Stimulated activated CD8-positive, alpha-beta memory T cell treated with anti-CD3 and anti-CD28 coated beads, Interleukin-7, amount 100 ng/mL, for 1 hour (primary cell): ENCODE measurements at places on chromosomes 1 and 21.

GRCh38 chr1:200323856-200324400 lies 85.9 kb downstream of the ZNF281 start:
- no peak for DNase-seq

DNA sequence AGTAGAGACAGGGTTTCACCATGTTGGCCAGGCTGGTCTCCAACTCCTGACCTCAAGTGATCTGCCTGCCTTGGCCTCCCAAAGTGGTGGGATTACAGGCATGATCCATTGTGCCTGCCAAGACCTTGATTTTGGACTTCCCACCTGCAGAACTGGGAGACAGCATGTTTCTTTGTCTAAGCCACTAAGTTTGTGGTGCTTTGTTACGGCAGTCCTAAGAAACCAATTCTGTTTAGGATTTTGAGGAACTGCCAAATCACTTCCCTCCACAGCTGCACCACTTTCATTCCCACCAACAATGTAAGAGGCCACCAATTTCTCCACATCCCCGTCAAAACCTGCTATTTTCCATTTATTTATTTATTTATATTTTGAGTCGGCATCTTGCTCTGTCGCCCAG lies 46.1 kb downstream of the CHAF1B start:
- no peak for DNase-seq

DNA sequence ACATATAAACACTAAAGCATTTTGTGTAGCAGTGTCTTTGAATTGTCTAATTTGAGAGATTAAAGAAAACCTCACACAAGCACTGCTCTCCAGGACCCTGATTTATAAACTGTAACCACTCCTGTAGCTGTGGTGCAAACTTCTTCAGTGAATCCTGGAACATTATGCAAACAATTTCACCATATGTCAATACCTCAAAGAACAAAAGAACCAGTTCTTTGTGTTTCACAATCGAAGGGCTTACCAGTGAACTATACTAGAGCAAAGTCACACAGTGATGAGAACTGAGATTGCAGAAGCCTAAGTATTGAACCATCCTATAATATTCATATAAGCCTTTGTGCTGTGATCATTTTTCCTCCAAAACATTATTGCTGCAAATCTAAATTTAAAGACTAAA lies 21.5 kb downstream of the DPH5 start:
- no peak for DNase-seq

DNA sequence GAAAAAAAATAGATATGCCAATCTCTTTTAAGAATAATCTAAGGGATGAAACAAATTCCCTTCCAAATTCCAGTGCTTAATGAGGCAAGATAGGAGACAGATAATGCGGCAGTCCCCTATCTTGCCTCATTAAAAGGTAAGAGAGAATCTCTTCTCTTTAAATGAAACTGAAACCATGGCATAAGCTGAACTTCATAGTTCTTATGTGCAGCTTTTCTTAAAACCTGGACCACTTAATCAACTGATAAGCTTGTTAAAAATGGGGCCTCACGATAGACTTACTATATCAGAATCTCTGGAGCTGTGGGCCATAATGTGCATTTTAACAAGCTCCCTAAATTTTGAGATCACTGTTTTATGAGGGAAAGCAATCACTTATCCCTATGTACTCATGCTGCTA lies 79.2 kb downstream of the NIBAN1 start:
- DNase-seq, result no peak

DNA sequence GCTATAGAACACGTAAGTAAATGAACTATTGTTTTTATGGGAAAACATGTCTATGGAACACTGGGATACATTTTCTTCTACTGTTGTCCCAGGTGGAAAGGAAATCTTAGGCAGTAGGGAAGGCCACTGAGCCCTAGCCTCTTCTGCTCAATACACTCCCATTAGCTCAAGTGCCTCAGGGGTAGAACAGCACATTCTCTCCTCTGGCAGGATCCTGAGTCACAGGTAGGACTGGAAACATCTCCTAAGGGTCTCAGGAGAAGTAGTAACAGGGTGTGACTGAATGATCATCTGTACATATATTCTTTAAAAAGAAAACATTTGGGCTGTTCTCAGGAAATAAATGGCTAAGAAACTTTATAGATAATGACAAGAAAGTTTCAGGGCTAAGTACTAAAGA lies 175.6 kb upstream of the ESRRG start:
- no peak for DNase-seq

- DNase-seq, result no peak
Measured at GRCh38 chr1:220685879-220686278, 4.3 kb upstream of the C1orf115 start.

DNA sequence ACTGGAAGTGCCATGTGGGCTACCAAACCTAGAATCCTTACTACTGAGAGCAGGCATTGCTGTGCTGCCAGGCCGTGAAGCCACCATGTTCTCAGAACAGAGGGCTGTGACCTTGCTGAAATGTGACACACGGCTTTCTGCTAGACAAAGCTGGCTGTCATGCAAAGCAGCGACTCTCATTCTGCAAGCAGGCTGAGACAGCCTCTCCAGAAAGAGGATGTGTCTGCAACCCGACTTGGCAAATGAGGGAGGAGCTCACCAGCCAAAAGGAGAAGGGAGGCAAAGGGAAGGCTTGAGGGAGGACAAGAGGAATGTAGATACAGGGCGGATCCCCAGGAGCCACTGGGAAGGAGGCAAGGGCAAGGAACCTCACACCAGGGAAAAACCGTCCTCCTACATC lies 85.7 kb upstream of the KRTAP19-8 start:
- no peak for DNase-seq

DNA sequence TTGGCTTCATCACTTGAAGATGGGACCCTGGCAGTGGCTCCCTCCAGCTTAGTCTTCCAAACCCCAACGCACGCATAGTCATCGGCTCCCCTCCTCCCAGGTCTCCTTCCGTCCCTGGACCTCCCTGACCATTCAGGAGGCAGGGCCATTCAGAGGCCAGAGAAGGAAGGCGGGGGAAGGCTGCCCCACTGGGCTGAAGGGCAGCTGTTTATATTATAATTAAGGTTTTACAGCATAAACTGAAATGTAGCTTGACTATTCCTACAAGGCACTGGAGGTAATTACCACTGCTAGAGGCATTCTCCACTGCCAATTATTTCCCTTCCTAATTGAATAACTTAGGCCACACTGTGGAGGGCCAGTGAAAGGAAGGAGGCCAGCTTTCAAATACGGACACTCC lies 170.6 kb upstream of the PROX1 start:
- DNase-seq, result no peak

GRCh38 chr1:9658199-9658598 lies 6.7 kb downstream of the PIK3CD start:
- DNase-seq, result no peak

DNA sequence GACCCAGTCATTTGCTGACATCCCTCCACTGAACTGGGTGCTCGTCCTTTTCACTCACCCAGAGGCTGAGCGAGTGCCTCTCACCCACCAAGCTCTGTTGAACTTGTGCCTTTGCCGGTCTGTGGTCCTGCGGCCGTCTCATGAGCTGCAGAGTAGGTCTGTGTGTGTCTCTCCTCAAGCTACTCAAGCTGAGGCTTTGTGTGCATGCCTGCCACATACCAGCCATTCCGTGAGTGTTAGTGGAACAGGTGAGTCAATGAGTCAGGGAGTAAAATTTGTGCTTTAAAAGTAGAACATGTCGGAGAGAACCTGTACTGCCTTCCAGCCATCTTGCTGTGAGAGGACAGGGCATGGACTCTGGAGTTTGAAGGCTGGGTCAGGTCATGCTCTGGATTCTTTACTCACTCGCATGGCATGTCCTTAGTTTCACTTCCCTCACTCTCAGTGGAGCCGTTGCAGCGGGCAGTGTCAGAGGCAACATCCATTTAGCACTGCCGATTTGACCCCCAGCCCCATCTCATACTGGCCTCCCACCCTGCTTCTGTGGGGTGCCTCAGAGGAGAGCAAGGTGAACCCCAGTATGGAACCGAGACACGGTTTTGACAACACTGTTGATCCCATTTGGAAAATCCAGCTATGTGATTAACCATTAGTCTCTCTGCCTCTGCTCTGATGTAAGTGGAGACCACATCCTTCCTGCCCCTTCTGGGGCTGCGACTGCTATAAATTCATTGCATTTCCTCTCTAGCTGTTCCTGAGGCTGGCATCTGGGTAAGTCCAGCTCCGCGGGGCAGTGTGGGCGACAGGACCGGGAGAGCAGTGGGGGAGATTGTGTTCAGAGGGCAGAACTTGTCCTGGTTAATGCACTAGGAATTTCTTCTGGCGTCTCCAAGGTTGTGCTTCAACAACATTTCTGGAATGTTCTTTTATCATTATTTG lies at the start of gene NLRP3:
NLRP3 (plus strand) TSS at position 751 of the 939 bp plus-strand sequence. CDS start 2,628 bp downstream, outside the sequence.
- no peak for DNase-seq

- DNase-seq, result no peak
Measured at GRCh38 chr1:162939035-162939434, 78.1 kb upstream of the CCDC190 start.

DNA sequence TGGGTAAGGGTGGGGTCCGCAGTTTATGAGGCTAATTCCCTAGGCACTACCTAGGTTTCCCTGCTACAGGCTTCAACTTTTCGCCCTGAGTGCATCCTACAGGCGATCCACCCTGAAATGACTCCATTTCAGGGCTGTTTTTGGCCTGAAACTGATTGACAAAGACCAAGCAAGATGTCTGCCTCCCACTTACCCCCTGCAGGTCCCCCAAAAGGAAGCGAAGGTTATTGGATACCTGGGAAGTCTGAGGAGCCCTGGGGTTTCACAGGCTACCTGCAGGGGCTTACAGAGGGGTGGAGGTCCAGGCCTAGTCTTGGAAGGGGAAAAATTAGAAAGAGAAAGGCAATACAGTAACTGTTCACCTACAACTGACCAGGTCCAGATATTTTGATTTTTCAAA lies 3.3 kb upstream of the TBX15 start:
- no peak for DNase-seq

DNA sequence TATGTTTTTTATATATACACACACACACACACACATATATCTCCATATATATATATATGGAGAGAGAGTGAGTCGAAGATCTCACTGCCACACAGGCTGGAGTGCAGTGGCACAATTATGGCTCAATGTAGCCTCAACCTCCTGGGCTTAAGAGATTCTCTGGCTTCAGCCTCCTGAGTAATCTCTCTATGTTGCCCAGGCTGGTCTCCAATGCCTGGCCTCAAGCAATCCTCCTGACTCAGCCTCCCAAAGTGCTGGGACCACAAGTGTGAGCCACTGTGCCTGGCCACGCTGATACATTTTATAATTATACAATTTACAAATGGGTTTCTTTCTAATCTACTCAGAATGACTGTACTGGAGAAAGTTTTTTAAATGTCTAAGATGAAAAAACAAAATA lies 664.2 kb downstream of the PTPRC start:
- no peak for DNase-seq

- DNase-seq, result no peak
Measured at GRCh38 chr1:7127322-7128075, 342.2 kb downstream of the CAMTA1 start.

DNA sequence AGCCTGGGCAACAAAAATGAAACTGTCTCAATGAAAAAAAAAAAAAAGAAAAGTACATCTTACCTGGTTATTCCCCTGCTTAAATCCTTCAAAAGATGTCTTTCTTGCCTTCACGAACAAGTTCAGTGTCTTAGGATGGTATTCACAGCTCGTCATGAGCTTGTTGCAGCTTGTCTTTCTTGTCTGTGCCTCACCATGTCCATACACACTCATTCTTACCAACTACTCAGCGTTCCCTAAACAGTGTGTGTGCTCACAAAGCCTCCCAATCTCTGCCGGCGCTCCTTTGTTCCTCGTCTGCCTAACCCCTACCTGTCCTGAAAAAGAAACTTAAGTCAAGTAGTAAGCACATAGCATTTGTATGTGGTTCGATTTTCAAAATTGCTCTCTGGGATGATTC lies 31.1 kb downstream of the UBE4B start:
- DNase-seq, result no peak

GRCh38 chr1:86156566-86157455 lies at the start of gene COL24A1:
Gene COL24A1 (minus strand): TSS chr1:86156772. CDS start chr1:86156396, 376 bp downstream.
- DNase-seq, result no peak

DNA sequence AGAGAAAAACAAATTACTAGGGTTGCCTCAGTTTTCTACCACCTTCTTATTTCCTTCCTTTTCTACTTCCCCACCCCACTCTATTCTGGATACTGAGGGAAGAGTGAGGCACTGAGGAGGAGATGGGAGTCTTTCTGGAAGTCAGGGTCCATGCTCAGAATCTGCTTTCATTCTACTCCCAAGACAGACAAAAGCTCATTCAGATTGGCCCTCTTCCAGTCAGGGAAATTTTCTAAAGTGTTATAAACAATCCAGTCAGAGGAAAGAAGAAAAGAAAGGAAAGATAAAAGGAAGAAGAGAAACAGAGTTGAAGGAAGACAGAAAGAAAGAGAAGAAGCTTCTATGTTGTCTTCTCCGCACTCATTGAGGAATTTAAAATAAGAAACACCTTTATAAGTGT lies 228.6 kb downstream of the COP1 start:
- no peak for DNase-seq

GRCh38 chr1:216212826-216213225 lies 210.4 kb downstream of the USH2A start:
- no peak for DNase-seq

DNA sequence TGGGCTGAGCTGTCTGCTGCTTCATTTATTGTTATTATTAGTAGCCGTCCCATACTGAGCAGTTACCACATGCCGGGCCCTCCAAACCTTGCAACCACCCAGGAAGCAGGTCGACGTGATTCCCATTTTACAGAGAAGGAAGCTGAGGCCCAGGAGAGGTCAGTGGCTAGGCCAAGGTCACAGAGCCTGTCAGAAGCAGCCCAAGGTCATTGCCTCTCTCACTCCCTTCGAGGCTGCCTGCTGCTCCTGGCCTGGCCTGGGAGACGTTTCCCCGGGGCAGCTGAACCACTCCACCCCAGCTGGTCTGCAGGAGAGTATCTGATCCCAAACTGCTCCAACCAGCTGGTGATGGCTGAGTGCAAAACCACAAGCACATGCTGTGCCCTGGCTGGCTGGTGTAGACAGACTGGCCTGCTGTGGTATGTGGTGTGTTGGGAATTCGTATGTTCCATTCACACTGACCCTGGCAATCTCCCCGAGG lies 6.5 kb downstream of the PADI4 start:
- DNase-seq, result no peak

DNA sequence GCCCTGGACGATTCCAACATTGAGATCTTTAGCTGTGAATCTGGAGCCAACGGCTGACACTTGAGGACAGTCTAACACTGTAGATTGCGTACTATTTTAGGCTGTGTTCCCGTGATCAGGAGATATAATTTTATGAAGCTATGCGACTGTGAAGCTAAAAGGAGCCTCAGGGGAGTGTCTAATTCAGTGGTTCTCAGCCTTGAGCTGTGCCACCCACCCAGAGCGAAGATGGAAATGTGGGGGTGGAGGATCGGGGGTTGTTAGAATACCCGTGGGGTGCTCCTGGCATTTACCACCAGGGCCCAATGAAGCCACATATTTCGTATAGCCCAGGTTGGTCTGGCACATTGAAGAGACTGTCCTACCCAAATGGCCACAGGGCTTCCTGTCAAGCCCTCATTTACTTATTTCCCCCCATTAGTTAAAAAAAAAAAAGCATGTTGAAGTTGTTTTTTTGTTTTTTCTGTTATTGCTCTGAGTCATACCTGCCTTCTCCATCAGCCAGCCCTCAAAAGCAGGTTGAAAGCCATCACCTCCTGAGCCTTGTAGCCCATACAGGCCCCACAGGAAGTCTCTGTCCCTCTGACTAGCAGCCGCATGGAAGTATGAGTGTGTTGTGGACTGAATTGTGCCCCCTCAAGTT lies 141.7 kb downstream of the GALNT2 start:
- DNase-seq, result no peak

- DNase-seq, result no peak
Measured at GRCh38 chr1:114100148-114100547, 53.5 kb downstream of the SYT6 start.

- DNase-seq, result no peak
Measured at GRCh38 chr21:32475162-32475812, 62.8 kb downstream of the EVA1C start.
